Kidney epithelial cell (primary cell): ENCODE measurements at places on chromosomes 6 and 20.

GRCh38 chr20:19875376-19876221 is 117.5 kb downstream of the RIN2 start:
- DNase-seq = no peak

- no peak for DNase-seq
These were observed 54.3 kb upstream of the APCDD1L start for GRCh38 chr20:58569241-58570125.

DNA sequence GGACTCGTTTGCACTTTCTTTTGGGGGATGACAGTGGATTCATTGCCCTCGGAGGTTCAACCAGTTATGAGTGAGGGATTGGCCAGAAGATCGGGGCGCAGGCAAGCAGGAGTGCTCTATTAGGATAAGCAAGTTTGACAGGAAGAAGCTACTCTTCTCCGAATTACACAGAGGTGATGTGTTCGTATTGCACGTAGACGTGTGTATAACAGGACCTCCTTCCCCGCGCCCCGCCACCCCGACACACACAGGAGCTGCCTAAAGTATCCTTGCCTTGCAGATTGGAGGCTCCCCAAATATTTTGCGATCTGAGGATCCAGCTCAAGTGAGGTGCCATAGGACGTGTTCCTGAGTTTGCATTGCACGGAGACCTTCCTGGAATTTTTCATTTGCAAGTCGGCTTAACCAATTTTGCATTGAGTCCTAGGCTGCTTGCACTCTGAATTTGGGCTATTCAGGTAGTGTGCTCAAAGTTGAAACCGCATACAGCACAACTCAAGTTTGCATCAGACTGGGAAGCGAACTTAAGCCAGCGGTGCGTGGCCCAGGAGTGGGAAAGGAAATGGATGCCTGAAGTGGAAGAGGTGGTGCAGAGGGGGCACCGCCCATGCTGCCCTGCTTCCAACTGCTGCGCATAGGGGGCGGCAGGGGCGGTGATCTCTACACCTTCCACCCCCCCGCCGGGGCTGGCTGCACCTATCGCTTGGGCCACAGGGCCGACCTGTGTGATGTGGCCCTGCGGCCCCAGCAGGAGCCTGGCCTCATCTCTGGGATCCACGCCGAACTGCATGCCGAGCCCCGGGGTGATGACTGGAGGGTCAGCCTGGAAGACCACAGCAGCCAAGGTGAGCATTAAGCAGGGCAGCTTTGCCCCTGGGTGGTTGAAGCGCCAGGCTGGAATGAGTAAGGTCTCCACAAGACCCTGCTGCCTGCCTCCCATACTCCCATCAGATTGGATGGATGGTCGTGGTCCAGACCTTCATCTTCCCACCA is 770 bp downstream of the TCF19 start:
- DNase-seq = no peak

DNA sequence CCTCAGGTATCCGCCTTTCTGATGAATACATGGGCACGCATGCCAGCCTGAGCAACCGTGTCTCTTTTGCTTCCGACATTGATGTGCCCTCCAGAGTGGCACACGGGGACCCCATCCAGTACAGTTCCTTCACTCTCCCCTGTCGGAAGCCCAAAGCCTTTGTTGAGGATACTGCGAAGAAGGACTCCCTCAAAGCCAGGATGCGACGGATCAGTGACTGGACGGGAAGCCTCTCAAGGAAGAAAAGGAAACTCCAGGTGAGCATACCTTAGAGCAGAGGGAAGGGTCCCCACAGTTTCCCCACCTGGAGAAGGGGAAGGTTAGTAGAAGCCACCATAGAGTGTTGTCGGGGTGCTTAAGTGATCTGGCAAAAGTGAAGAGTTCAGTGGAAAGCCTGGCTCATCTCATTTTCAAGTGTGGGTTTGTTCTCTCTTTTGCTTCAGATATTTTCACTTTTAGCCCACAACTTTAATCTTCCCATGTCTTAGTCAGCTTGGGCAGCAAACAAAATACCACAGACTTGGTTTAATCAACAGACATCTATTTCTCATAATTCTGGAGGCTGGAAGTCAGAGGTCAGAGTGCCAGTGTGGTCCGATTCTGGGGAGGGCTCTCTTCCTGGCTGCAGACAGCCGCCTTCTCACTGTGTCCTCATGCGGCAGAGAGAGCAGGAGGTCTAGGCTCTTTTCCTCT is 133.5 kb upstream of the CLDN20 start:
- DNase-seq = no peak
